ENCODE measurements at places on chromosomes 3 and 15.

DNA sequence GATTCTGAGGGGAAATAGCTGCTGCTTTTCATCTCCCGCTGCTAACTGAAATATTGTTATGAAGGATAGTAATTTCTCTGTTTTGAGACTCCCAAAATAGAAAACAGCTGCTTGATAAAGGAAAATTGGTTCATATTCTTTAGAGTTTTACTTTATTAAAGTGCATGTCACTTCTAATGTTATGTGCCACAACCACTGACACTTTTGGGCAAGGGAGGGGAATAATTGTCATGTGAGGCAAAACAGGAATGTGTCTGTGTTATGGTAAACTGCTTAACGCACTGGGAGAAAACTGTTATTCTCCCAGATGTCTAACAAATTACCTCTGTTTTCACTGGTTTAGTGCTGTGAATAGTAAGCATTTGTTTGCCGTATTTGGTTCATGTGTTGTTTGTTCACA lies 201.6 kb downstream of the PDZRN3 start:
- peak; percentile 45 for DNase-seq

GRCh38 chr15:71272932-71273331 lies 157.7 kb downstream of the THSD4 start:
- peak; percentile 63 for DNase-seq

GRCh38 chr15:36917411-36918267 lies 182.7 kb downstream of the MEIS2 start:
- no peak for DNase-seq

GRCh38 chr3:77816366-77816765 lies 776.5 kb downstream of the ROBO2 start:
- DNase-seq, result no peak

GRCh38 chr3:126837773-126838172 lies 133.7 kb downstream of the CHCHD6 start:
- no peak for DNase-seq

- DNase-seq, result no peak
Measured at GRCh38 chr3:87461036-87461435, 184.7 kb upstream of the POU1F1 start.

GRCh38 chr3:154378311-154378710 lies 51.7 kb downstream of the GPR149 start:
- no peak for DNase-seq

DNA sequence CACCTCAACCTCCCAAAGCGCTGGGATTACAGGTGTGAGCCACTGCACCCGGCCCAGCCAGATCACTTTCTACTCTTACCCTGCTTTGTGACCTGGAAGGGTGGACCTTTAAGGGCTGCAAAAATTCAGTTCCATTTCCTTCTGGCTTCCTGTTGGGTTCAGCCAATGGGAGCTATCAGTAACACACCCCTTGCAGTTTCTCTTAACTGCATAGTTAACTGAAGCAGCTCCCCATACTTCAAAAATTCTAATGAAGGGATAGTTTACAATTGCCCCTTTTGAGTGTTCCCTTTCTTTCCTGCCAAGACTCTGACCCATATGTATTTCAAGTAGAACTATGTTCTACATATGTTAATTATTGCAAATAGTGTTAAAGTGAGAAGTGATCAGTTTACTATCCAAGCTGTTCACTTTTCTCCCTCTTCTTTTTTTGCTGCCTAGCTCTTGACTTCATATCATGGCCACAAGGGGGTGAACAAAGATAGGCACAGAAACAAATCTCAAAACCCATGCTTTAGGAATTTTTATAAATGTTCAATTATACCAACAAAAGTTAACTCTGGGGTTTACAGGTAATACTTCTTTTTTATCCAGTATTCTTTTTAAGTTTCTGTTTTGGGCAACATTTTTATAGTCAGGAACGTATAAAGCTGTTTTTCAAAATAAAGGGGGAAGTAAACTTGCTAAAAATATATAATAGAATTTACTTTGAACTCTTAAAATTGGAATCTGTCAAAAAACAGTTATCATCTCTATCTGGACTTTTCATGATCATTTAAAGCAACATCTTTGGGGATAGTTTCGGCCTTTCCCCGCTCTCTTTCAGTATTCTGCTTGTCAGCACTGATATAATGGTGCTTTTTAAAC lies 8.1 kb downstream of the PGBD4 start:
- DNase-seq, result peak; percentile 58

DNA sequence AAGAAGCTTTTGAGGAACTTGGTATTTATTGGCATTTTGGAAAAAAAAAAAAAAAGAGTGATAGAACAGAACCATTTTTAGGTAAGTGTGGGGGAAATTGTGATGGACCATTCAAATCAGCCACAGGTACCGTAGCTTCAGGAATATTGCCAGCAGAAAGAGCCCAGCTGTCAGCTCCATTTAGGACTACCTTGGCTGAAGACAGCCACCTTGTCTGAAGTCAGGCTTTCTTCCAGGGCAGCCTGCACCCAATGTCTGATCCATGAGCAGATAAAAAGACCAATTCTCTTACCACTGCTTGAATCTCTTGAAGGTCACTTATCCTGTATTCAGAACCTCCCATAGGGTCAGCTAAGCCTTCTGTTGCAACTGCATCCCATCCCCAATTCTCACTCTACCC lies 37.6 kb downstream of the SLCO3A1 start:
- DNase-seq, result no peak

- DNase-seq, result peak; percentile 95
Measured at GRCh38 chr3:58177747-58178527, 32.8 kb downstream of the DNASE1L3 start.

DNA sequence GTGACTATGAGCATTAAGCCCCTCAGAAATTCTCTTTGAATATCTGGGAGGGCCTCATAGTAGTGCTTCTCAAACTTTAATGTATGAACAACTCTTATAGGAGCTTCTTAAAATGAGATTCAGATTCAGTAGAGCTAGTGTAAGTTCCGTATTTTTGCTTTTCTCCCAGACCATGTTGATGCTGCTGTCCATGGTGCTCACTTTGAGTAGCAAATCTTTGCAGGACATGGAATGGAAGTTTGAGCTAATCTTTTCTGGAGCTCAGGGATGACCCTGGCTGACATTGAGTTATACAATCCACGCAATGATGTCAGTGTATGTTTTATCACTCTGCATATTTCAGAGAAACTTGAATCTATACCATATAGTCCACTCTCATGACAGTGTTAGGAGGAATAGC lies 134.2 kb downstream of the OTOL1 start:
- DNase-seq, result peak; percentile 53

- peak; percentile 37 for DNase-seq
Measured at GRCh38 chr15:99174567-99175395, 69.9 kb downstream of the SYNM start.

- no peak for DNase-seq
Measured at GRCh38 chr15:58489289-58490085, 57.7 kb downstream of the LIPC start.

- DNase-seq, result no peak
Measured at GRCh38 chr3:150080058-150080730, 109.5 kb upstream of the PFN2 start.

DNA sequence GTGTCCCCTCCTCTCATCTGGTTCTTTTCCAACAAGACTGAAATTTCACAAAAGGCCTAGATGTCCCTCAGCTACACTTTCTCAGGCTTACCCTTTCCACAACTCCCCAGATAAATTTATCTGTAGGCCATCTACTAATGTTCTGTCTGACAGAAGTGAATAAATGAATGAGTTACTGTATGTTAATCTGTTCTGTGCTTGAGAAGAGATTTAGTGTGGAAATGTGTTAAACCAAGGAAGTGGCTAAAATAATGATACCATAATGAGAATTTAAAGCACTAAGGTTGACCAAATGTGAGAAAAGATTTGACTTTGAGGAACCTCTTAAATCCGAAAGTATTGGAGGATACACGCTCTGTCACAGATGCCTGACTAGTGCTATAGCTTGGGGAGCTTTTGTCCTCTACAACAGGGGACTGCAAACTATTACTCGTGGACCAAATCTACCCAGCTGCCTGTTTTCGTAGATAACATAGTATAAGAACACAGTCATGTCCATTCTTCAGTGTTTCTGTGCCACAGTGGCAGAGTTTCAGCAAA lies 74.8 kb upstream of the P2RY1 start:
- no peak for DNase-seq

DNA sequence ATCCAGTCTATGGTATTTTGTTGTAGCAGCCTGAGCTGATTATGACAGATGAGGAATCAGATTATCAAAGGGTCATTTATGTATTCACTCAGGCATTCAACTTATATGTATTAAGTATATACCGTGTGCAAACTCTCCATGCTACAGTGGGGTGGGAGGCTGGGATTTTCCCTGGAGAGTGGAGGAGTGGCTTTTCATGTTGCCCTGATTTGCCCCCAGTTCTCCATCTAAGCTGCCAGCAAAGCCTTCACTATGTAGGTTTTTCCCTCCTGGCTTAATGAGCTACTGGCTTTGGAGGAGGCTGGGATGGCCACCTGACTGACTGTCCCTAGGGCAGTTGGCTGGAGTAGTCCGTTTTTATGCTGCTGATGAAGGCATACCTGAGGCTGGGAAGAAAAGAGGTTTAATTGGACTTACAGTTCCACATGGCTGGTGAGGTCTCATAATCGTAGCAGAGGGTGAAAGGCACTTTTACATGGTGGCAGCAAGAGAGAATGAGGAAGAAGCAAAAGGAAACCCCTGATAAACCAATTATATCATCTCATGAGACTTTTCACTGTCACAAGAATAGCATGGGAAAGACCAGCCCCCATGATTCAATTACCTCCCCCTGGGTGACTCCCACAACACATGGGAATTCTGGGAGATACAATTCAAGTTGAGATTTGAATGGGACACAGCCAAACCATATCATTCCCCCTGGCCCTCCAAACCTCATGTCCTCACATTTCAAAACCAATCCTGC lies 253.9 kb downstream of the RPLP1 start:
- no peak for DNase-seq

DNA sequence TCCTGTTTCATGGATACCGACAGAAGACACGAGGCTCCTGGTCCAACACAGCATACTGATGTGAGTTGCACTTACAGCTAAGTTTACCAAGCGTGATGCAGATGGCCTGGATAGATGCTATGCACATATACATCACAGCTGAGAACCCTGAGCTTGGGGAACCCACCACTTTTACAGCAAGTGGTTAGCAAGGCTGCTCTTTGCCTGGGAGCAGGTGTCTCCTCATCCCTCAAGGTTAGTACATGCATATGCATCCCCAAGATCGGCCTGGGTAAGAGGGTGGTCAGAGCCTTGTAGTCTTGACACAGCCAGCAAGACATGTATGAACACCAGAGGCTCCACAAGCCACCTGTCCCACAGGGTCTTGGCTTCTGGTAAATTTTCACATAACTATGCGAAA lies 28.3 kb downstream of the LRRC2 start:
- DNase-seq, result no peak

DNA sequence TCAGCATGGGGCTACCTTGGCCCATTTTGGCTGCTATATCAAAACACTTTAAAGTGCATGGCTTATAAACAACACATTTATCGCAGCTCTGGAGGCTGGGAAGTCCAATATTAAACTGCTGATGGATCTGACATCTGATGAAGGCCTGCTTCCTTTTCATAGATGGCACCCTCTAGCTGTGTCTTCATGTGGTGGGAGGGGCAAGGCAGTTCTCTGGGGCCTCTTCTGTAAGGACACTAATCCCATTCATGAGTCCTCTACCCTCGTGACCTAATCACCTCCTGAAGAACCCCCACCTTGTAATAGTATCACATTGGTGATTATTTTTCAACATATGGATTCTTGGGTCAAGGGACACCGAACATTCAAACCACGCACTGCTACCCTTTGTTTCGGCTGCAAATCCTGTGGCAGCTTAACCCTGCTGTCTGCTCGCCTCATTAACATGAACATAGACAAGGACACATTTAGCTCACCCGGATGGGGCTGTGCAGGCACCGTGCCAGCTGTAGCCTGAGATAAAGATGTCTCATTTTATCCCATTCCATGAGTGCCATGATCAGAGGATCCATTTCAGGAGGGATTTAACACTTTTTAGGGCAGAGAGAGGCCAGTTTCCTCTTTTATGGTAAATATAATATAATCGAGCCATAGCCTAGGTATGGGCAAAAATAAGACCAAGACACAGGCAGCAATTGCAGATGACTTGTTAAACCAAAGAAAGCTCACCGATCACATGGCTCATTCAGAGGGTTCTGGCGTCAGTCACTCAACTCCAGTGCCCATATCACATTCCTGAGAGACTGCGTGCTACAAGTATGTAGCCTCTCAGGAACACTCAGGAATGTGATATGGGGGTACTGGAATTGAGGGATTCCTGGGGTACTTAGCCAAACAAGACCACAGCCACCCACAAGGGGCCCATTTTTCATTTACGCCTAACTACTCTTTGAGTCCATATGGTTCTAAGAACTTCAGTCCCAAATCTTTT lies 251.1 kb upstream of the ST8SIA2 start:
- DNase-seq, result peak; percentile 44

DNA sequence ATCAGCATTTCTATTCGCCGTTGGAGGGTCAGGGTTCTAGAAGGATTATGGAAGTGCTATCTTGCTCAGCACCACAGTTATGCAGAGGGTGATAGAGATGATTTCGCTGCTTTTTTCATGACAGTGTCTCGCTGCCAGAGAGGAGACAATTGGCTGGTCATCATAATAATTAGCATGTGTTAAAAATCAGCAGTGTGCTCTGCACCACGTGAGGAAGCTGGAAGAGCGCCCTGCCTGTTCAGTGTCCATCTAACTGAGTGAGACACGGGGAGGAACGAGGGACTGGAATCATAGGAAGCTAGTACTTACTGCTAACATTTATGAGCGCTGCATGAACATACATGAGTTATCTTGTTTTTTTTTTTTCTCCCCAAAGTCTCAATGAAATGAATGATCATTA lies 116.2 kb upstream of the PLAAT1 start:
- peak; percentile 25 for DNase-seq

- DNase-seq, result no peak
Measured at GRCh38 chr3:176789947-176790346, 407.3 kb downstream of the TBL1XR1 start.
